EH (cell line): ENCODE measurements at places on chromosomes 3 and 15.
A peak's percentile ranks its signal among the peaks of the same experiment; 100 is the strongest.

- DNase-seq: no peak
Observed at GRCh38 chr3:65174713-65175112, 486.9 kb upstream of the ADAMTS9 start.

GRCh38 chr3:196638861-196639482 is 522 bp upstream of the NRROS start:
- no peak for DNase-seq

DNA sequence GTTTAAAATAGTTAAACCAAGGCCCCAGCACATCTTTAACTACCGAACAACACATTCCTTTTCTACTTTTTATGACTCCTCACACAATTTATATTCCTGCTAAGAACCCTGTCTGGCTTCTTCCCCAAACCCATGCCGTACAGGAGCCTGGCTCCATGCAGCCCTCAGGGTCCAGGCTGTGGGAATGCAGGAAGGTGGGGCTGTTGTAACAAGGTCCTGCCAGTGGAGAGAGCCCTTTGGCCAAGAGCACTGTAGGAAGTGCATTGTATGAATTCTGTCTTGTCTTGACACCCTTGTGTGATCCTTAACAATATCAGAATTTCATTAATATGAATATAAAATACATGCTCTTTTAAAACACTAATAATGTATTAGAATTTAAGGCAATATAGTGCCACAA is 563.8 kb downstream of the TBL1XR1 start:
- peak; percentile 18 for DNase-seq

DNA sequence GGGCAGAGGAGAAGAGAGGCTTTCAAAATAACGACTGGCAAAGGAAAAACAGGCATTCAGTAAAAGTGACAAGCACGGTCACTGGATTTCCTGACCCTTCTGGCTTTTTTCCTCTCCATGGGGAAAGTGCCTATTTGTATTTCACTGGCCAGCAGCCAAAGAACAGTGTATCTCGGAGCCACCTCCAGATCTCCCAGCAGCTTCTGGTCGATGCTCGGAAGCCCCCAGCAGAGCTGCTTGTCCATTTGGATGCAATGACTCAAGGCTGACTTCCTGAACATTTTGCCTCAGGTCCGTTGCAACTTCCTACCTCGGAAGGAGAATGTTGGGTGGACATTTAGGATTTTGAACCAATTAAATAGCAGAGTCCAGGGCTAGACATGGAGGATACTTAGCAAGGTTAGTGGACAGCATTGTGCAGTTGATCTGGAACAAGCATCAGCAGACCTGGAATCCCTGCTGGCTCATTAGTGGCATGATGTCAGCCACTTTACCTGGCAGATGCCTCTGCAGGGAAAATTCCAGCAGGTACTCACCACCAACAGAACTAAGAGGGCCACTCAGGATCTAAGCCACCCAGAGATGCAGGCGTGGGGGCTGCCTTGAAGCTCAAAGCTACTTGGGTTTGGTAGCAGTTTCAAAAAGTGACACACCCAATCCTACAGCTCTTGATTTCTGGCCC is 1.1 kb downstream of the FAM107A start:
- DNase-seq: peak; percentile 32
